ENCODE measurements at places on chromosomes 5 and 9.

GRCh38 chr5:160291467-160291866, 20.9 kb downstream of the CCNJL start:
- DNase-seq: no peak

- no peak for DNase-seq
Observed at GRCh38 chr5:174383210-174384167, 338.0 kb downstream of the NSG2 start.

- no peak for DNase-seq
Observed at GRCh38 chr5:33650911-33651310, 210.1 kb downstream of the TARS1 start.

DNA sequence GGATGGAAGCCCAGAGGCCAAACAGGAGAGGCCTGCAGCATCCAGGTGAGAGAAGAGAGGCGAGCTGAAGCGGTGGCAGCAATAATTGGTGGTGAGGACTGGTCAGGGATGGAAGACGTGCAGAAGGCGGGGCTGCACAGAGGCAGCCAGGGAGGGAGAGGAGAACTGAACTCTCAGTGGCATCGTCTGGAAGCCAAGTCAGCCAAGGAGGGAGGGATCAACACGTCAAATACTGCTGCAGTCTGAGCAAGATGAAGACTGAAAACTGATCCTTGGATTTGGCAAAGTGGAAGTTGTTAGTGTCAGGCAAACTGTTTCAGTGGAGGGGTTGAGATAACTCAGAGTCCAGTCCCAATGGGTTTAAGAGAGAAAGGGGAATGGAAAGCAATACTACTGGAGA, 145.4 kb downstream of the CDK5RAP2 start:
- DNase-seq: no peak

DNA sequence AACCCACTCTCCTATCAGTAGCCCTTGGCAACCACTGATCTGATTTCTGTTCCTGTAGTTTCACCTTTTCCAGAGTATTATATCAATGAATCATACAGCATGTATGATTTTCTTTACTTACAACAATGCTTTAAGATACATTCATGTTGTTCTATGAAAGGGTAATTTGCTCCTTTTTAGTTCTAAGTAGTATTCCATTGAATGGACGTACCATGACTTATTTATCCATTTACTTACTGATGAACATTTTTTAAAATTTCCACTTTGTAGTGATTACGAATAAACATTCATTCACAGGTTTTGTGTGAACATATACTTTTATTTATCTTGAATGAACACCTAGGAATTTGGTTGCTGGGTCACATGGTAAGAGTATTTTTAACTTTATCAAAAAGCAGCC, 620.8 kb downstream of the HTR1A start:
- DNase-seq: no peak

- DNase-seq: no peak
Observed at GRCh38 chr5:111720333-111720890, 36.6 kb downstream of the NREP start.

- no peak for DNase-seq
Observed at GRCh38 chr9:6418764-6419163, 5.8 kb downstream of the UHRF2 start.

GRCh38 chr5:107058235-107058634, 612.5 kb downstream of the EFNA5 start:
- DNase-seq: no peak

- no peak for DNase-seq
Observed at GRCh38 chr5:124234770-124235562, 511.5 kb downstream of the ZNF608 start.

GRCh38 chr5:146368137-146368536, 29.5 kb downstream of the POU4F3 start:
- DNase-seq: no peak
